ENCODE measurements at places on chromosomes 5 and 9.

DNA sequence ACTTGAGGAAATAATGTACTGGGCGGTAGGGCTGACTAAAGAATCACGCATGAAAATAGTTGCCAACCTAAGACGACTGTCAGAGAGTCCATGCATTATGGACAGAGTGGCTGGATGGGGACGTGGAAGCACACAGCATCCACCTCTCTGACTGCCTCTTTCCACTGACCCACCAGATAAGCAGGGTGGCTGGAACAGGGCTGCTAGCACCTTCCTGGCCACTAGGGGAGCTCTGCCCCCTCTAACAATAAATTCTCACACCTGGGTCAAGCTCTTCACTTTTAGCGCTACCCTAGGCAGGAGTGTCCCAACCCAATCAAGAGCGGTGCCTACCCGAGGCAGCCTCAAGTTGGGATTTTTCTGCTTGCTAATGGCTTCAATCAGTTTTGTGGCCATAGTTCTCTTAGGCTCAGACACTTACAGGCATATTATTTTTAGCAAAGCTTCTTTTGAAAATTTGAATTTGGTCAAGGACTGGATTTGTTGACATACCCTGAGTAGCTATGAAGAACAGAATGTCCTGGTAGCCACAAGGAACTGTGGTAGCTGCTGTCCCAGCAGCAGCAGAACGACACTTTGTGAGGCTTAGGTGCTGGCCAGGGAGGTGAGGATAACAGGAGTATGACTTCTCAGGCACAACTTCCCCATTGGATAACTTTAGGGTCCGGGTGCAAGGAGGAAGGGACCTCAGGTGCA is 6.9 kb upstream of the TPM2 start:
- DNase-seq = peak; percentile 34

DNA sequence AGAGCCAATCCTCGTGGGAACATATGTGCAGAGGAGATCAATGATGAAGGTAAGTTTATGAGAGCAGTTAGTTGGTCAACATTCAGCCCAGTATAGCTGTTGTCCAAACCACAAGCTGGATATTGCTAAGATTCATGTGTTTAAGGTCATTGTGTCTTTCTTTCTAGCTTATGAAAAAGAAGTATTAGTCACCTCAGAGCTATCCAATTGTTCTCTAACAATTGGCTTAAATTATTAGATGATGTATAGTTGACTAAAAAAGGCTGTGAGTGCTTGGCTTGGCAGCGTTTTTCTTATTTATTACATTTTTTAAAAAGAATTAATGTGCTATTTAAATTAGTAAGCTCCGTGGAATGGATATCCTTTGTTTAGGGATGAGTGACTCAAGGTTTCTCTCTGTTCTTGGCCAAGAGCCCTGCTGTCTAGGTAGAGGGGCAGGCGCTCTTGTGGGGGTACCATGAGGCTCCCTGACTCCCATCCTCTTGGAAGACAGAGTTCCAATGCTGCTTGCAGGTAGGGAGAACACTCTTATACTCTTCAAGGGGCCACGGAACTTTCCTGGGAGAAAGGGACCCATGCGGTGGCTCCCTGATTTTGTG is 487.4 kb downstream of the IRX1 start:
- no peak for DNase-seq

DNA sequence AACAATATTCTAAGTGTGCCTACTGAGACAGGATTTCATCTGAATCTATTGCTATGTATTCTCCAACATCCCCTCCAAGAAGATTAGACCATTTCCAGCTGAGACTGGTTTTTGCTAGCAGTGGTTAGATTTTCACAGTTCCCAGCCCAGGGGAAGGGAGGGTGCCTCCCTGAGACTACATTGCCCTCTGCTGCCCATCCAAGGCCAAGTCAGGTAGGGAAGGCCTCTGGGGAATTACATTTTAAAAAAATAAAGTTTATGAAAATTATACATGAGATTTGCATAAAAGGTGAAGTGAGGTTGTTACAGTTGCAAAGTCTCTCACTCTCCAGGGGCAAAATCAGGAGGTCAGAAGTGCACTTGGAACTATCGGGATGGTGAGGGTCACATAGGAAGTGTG is 28.0 kb upstream of the SYK start:
- no peak for DNase-seq

DNA sequence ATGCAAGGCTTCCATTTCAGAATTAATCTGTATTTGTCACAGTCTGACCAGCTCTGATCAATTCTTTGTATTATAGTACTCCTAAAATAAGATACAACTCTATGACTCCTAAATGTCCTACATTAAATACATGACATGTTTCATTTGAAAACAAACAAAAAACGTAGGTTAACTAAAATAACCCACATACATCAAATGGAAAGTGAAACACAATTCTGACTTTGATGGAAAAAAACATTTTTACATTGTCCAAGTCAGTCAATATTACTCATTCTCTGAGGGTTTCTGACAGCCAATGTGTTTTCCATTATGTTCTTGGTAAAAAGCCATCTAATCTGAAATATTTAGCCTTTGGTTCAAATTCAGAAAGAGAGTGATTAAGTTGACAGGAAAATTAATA is 8.7 kb downstream of the HMGCS1 start:
- no peak for DNase-seq

- no peak for DNase-seq
These were observed 151.1 kb downstream of the ARL15 start for GRCh38 chr5:54159153-54159892.

DNA sequence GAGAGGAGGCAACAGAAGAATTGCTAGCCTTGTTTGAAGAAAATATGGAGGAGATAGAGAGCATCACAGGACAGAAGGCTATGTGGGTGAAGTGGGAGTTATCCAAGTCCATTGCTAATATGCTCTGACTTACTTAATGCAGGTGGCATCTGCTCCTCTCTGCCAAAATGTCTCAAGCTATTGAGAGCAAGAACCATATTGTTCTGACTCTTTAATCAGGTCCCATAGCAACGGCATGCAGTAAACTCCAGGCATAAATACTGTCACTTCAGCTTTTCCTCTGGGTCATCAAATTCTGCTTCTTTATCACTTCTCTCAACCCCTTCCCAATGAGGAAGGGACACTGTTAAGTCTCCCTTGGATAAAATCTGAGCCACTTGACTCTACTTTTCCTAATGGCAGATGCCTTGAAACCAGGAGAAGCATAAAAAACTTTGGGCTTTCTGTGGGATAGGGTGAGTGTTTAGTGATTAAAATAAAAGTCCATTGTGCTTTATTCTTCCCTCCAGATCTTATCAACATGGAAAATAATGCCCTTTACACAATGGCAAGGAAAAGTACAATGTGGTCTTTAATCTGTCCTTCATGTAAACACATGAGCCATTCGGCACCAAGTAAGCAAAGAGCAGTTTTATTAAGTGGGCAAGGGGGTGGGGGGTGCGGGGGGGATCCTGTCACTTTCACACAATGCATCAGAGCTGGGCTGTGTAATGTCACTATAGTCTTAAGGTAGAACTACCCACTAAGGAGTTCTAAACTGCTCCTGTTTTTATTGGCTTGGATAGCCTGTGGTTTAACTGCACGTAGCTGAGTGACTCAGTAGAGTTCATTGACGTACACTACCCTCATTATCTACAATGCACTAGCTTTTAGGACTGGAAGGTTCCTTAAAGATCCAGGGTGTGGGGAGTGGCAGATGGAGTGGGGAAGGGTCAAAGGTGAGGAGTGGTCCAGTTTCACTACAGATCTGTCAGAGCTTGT is 71.0 kb upstream of the TARS1 start:
- no peak for DNase-seq

- DNase-seq = no peak
These were observed 189.8 kb downstream of the MPDZ start for GRCh38 chr9:13089666-13090065.

DNA sequence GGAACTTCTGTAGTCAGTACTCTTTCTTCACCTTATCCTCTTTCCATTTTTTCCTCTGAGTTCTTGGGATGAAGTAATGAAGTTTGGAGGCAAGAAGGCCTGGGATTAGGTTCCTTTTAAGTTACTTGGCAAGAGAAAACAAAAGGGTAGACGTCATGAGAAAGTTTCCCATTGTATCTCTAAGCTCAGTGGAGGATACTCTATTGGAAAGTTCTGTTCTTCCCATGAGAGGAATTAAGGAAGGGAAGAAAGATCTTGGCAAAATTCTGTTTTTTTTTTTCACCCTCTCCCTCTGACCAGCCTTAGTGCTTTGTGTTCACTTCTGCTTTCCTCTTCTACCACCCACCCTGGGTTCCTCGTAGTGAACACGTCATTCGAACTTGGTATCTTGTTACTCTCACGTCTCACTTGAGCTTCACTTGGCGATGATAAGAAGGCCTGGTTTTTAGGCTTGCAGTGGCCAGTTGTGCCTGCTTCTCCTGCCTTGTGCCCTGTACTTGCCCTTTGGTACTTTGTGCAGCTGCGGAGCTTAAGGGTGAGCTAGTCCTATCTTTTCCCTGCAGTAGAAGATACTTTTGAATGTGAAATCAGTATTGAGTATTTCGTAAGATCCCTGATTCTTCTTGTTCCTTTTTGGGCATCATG is 67.0 kb downstream of the ARHGAP26 start:
- no peak for DNase-seq

DNA sequence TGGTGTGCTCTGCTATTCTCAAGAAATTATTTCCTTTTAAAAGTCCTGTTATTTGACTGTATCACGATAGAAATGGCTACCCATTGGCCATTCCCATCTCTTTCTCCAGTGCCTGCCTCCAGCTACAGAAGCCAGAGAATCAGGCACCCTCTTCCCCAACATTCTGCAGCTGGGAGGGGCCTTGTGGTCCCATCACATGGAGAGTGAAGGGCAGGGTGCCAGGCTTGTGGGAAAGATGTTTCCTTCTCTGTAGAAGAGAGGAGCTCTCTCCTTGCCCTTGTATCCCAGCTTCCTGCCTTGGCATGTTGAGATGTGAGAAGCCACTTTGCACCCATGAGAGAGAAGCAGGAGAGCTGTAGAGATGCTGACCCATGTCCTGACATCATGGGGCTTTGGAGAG is 465.0 kb downstream of the MTRR start:
- DNase-seq = no peak

DNA sequence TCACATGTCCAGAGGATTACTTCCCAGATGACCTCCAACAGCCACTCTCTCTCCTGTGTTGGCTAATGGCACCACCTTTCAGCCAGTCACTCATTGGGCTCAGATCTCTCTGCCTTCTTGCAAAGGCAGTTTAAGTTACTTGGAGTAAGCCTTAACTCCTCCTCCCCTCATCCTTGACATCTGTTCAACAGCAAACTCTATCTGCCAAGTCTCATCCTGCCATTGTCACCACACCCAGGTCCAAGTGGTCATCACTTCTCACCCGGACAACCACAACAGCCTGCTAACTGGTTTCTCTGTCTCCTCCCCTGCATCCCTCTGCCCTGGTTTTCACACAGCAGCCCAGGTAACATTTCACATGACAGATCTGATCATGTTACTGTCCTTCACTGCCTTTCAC is 58.5 kb downstream of the DCP2 start:
- no peak for DNase-seq

DNA sequence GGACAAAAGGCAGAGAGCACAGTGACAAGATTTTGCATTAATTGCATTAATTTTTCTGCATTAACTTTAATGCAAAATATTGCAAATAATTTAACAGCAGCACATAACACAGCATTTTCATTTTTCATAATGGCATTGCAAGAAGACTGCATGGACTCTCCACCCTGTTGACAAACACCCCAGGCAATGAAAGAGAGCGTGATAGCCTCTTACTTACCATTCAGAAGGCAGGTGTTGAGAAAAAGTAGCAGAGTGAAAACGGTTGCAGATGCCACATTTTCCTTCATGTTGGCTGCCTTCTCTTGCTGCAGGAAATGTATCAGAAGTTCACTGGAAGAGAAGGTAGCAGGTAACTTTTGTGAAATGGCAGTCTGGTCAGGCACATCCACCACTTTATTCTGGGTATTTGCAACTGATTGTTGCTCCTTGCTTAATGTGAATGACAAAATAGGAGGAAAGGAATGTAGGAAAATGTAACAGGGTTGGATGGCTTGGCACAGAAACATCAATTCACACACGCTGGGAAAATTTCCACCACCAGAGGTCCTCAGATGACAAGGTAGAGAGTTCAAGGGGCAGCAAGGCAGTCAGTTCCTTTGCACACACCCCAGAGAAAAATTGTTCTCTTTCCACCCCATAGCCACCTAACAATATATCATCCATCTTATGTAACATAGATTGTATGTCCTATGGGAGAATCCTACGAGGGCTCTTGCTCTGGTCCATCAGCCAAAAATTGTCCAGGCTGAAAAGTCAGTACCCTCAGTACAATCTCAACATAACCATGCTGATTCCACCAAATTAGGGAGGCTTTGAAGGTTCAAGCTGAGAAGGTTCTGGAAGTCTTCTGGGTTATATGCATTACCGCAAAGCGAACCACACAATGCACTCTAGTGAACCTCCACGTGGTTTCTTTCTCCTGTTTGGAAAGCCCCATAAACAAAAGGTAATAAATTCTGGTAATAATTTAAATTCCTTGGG is 41.9 kb upstream of the AGXT2 start:
- DNase-seq = no peak

- DNase-seq = no peak
These were observed 28.8 kb upstream of the MELK start for GRCh38 chr9:36543916-36544315.

GRCh38 chr5:86879086-86879485 is 261.3 kb downstream of the COX7C start:
- no peak for DNase-seq

GRCh38 chr9:108180541-108180940 is 675.2 kb downstream of the ACTL7B start:
- DNase-seq = no peak

GRCh38 chr5:95864944-95865504 is 42.5 kb upstream of the GLRX start:
- DNase-seq = no peak

GRCh38 chr5:16551628-16552027 is 65.2 kb downstream of the RETREG1 start:
- DNase-seq = no peak

DNA sequence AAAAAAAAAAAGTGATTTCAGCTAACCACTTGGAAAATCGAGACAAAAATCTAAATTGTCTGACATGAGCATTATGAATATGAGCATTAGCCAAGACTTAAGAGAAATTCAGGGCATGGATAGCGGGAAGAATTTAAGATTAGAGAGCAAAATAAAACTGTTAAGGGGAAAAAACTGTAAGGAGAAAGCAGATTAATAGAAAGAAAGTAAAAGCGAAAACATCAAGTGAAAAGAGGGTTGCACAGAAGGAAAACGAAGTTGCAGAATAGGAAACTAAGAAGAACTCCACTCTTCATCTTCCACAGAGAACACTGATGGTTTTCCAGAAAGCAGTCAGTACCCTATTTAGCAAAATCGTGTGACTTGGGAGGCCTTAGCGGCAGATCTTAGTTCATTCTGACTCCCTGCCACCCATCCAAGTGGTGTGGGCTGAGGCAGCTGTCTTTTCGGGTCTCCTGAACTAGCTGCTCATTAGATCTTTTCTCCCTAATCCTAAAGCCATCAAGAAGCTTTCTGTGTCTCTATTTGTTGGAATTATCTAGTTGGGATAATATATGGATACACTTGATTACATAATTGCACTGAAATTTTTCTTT is 3.7 kb downstream of the NIM1K start:
- no peak for DNase-seq

GRCh38 chr9:121277026-121277425 is 9.1 kb downstream of the GSN start:
- no peak for DNase-seq

GRCh38 chr9:91275655-91276054 is 86.1 kb downstream of the AUH start:
- DNase-seq = no peak
